ENCODE measurements at places on chromosomes 1 and 21. TPM values are rescaled to one million over a fixed set of nuclear protein-coding genes. Genes with fewer than 3 reads are reported as not detected.
A peak's percentile ranks its signal among the peaks of the same experiment; 100 is the strongest.

Gene AIM2
- not detected for total RNA-seq

Gene C1QTNF12
- total RNA-seq = not detected

Gene ATP1A2
- 228 TPM for total RNA-seq

DNA sequence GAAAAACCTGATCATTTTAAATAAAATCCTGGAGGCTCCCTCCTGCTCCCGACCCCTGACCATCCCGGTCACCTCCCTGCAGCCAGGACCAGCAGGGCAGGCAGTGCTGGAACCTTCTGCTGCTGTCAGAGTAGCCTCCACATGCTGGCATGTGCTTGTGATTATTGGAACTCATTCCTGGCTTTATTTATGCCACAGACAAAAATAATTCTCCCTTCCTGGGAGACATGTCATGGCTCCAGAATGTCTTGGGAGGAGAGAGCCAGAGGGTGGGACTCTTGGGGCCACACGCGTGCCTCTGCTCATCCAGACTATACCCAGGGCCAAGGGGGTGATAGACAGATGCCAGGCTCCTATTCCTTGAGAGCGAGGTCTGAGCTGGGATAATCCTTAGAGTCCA, 183.6 kb upstream of the RAB4A start:
- DNase-seq = peak; percentile 58
- no peak overlapping the region for H3K4me3 ChIP-seq
- no peak overlapping the region for H3K27ac ChIP-seq
- no peaks in the 10 kb centered on the region for H3K36me3 ChIP-seq
- no peaks in the 10 kb centered on the region for H3K27me3 ChIP-seq

- DNase-seq = no peak
- H3K27ac ChIP-seq = no peak overlapping the region
- no peaks in the 10 kb centered on the region for H3K27me3 ChIP-seq
- no peaks in the 10 kb centered on the region for H3K4me1 ChIP-seq
- no peaks in the 10 kb centered on the region for H3K36me3 ChIP-seq
Observed at GRCh38 chr1:152901631-152902030, 6.7 kb upstream of the IVL start.

All from right atrium auricular region (tissue), 2 donors.